ENCODE measurements at places on chromosomes 7 and 10. TPM values are rescaled to one million over a fixed set of nuclear protein-coding genes. Genes with fewer than 3 reads are reported as not detected.

DNA sequence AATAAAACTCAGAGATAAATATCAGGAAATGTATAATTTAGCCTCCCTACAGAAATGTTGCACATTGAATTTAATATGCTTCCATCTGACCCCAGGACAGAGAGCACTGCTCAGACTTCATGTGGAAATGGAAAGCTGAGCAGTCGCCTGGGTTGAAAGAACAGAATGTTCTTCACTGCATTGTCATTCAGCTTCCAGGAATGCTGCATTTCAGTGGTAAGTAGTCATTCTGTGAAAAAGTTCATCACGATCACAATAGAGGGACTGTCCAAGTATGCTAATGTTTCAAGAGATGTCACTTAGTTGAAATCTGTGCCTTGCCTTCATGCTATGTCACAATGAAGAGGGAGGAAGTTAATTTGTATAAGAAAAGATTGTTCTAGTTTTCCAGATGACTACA lies 147.3 kb downstream of the NRCAM start:
- DNase-seq = no peak

DNA sequence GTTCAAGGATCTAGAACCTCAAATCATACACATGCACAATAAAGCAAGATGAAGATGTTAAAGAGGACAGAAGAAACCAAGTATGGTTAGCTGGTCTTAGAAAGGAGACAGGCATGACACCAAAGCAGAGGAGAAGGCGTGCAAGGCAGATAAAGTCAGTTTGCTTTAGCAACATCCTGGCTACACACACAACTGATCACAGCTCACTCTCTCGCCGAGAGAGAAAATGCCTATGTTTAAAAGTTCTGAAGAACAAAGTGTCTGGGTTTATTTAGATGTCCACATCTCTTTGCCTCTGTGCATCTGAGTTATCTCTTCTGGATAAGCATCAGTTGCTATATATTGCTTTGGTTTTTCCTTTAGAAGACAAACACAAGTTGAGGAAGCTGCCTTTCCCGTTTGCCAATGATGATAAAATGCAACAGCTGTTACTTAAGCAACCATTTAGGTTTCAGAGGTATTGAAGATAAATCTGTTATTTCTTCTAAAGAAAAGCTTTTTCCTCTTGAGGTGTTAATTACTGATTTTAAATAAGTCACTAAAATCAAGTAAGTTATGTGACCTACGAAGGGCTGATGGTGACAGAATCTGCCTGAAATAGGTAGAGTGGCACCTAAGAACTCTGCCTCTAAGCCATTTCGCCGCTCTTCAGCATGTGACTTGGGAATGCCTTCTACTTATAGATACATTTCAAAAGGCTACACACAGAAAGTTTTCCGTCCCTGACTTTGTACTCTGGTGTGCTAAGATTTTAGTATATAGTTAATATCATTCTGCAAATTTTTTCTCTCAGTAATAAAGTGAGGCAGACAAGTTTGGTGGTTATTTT lies 146.2 kb upstream of the ASAH2 start:
- no peak for DNase-seq

DNA sequence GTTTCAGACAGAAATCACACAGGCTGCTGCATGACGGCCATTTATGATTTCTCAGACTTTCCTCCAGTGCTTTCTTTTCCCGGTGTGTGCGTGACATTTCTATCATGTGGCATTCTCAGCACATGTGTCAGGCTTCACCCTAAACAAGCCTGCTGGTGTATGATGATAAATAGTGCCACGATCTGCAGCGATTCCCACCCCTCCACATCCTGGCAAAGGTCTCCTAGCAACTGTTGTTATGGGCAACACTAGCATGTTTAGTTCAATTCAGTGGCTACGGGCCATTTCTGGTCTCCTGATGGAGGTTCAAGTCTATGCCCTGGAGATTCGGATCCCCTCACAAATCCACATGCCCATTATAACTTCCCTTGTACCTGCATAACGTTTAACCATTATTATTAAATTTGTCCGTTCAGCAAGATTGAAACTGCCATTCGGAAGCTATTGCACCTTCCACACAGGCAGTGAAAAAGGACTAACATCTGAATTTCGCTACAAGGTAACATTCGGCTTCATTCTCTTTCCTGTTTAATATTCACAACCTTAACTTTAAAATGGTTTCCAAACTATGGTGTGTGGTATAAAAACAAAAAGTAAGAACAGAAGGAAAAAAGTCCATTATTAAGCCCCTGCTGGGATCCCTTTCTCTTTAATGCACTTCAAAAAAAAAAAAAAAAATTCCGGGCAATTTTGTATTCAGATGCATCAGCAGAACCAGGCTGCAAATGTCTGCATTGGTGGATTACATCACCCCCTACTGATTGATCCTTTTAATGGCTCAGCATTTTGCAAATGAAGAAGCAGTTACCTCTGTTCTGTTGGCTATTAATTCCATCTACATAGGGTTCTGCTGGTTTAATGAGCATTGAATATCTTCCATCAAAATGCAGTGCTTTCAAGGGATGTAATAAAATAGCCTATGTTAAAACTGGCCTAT lies 90.2 kb downstream of the FRMD4A start:
- DNase-seq = no peak

DNA sequence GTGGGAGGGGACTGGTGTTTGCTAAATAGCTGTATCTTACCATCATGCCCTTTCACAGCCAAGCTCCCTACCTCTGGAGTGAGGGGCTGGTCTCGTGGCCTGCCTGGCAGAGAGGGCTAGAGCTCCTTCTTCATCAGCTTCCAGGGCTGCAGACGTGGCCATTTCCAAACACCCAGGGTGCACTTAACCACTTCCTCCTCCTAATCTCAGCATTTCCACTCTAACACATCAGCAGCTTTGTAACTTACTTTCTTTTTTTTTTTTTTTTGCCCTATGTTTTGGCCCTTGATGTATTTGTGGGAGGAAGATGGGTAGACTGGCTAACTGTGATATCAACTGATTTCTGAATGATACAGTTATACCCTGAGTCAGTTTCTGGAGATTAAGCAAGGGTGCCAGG lies 27.4 kb downstream of the LRRC4 start:
- no peak for DNase-seq

GRCh38 chr10:29332061-29332760 lies 43.3 kb downstream of the LYZL1 start:
- no peak for DNase-seq

- DNase-seq = no peak
These were observed 13.8 kb upstream of the GPR146 start for GRCh38 chr7:1030444-1031070.

DNA sequence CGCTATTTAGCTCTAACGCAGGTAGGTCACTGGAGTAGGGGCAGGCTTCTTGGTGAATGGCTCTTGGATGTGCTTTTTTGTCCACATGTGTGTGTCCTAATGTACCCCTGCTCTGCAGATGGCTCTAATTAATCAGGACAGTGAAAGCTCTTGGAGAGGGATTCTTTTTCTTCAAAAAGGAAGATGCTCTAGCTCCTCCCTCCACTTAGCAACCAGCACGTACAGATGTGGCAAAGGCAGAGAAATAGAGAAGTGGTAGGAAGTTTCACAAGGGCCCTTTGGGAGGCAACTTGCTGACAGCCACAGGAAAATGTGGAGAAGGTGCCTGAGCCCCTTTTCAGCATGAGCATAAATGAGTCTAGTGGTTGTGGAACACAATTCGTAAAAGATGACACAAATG lies 221.7 kb downstream of the PLXNA4 start:
- no peak for DNase-seq

DNA sequence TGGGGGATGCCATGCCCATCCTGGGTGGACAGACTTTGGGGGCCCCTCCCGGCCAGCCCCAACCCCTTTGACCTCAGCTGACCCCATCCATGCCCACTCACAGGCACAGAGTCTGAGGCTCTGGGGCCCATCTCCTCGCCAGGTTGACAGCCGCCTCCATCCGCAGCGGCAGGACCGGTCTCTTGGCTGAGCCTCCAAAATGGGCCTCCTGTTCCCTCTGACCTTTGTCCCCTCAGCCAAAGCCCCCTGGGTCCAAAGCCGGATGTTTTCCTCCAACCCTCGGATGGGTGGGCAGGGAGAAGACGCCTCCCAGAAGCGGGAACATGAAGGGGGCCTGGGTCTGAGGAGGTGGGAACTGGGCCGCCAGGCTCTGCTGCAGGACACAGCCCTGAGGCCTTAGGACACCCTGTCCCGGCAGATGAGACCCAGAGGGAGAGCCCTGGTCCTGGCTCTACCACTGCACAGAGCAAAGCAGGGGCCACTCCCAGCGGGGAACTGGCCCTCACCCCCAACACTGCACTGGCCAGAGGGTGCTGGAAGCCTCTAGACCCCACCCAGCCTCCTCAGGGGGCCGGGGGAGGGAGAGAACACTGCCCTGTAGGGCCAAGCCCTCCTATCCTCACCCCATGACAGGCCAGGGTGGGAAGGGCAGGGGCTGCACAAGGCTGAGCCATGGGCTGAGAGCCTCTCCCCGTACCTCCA lies 12.6 kb downstream of the PDGFA start:
- DNase-seq = peak; percentile 7

DNA sequence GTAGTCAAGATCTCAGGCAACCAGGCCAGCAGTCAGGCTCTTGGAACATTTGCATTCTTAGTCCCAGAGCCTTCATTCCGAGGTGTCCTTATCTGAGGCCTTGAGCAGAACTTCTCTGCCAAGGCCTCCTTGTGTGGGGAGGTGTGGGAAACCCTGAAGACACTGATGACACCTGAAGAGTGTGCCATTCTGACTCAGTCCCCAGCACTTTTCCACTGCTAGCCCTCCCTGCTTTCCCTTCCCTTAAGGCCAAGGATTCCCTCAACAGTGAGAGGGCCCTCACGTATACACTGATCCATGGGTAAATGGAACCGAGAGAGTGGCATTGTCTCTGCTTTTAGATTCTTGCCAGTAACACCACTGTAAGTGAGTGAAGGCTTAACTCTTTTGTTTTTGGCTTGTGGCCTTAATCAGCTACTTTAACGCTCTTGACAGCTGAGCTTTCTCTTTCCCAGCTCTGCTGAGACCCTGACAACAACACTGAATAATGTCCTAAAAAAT lies 30.3 kb downstream of the TRDMT1 start:
- peak; percentile 36 for DNase-seq

GRCh38 chr7:11817111-11817740 lies 14.8 kb downstream of the THSD7A start:
- no peak for DNase-seq

DNA sequence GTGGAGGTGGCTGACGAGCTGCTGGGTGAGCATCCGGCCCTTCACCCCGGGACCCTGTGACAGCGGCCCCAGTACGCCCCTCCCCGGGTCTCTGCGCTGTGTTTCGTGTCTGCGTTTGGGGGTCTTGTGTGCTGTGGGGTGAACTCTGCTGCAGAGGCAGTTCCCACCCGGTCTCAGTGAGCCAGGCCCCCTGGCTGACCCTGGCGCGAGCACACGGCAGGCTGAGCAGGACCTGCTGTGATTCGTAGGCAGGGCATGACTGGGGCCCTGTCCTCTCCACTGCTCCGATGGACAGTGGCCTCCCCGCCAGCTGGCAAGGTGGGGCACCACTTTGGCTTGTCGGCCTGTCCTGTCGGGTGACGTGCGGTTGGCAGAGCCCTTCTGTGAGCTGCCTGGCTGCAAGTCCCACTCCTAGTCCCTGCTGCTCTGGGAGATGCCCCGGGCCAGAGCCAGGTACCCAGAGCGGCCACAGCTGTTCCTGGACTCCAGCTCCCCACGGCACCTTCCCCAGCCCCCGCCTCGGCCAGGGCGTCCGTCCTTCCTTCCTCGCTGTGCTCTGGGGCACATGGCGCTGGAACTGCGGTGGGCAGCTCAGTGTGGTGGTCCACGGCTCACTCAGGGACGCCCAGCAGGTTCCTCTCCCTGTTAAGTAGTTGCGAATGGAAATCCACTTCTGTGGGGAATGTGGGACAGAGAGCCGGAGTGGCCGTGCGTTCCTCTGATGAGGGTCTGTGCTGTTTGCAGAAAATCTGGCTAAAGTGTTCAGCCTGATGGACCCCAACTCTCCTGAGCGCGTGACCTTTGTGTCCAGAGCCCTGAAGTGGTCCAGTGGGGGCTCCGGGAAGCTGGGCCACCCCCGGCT lies 10.5 kb downstream of the GET4 start:
- peak; percentile 82 for DNase-seq

DNA sequence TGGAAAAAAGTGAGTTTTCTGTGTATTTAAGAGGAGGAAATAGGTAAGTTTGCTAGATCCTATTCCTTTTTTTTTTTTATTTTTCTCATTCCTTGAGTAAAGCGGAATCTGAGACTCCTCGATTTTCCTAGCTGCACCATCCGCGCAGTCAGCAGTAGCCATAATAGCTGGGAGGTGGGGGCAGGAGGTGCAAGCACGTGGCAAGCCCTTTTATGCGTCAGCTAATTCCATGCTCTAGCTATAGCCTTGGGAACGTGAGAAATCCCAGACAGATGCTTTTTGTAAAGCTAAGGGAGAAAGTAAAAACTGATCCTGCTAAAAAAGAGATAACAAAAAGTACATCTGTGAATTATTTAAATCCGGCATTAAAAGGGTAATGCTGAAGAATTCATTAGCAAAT lies 33.2 kb upstream of the TPK1 start:
- no peak for DNase-seq

DNA sequence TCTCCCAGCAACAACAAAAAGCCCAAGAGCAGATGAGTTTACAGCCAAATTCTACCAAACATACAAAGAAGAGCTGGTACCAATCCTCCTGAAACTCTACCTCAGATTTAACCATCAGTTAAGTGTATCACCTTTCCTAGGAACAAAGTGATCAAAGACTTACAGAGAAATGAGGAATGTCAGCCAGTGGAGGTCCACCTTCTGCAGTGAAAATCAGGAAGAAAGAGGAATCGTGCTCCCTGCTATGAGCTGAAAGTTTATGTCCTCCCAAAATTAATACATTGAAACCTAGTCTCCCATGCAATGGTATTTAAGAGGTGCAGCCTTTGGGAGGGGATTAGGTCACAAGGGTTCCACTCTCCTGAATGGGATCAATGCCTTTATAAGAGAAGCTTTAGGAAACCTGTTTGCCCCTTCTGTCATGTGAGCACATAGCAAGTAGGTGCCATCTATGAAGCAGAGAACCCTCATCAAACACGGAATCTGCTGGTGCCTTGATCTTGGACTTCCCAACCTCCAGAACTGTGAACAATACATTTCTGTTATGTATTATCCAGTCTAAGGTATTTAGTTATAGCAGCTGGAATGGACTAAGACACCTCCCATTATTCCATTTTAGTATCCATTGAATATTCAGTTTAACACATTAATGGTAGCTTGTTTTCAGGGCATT lies 139.0 kb upstream of the FZD8 start:
- no peak for DNase-seq

ADD3 gene
- total RNA-seq = 122 TPM

VWC2 gene
- 3.6 TPM for total RNA-seq

CHN2 gene
- 4.3 TPM for total RNA-seq

MKLN1 gene
- 52.8 TPM for total RNA-seq

PLEKHS1 gene
- not detected for total RNA-seq

CADPS2 gene
- 14.1 TPM for total RNA-seq

CD36 gene
- 489 TPM for total RNA-seq

Measured in right cardiac atrium (tissue), 5 donors.